ENCODE measurements at places on chromosomes 3 and 15. TPM values are rescaled to one million over a fixed set of nuclear protein-coding genes. Genes with fewer than 3 reads are reported as not detected.

- no peak for DNase-seq
These were observed 17.4 kb downstream of the SH3BP5 start for GRCh38 chr3:15315003-15315402.

Gene VGLL3
- 25.9 TPM for polyA plus RNA-seq

DNA sequence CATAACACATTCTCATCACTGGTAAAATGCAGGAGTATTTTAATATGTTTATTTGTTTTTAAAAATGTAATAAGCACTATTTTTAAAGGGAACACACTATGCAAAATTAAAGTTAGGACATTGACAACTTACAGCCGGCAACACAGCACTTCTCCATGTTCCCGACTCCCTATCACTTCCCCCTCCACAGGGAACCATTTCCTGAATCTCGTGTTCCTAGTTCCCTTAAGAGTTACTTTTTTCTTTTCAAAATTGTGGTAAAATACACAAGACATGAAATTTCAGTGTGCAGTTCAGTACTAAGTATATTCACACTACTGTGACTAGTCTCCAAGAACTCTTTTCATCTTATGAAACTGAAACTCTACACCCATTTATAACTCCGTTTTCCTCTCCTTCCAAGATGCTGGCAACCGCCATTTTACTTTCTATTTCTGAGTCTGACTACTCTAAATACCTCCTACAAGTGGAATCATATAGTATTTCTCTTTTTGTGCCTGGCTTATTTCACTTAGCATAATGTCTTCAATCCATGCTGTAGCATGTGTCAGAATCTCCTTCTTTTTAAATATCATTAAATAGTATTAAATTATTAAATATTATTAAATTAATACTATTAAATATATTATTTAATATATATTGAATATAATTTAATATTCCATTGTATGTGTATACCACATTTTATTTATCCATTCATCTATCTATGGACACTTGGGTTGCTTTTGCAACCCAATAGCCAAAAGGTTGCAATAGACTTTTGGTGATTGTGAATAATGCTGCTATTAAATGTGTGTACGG lies 25.9 kb upstream of the UBE2Q2 start:
- no peak for DNase-seq

DNA sequence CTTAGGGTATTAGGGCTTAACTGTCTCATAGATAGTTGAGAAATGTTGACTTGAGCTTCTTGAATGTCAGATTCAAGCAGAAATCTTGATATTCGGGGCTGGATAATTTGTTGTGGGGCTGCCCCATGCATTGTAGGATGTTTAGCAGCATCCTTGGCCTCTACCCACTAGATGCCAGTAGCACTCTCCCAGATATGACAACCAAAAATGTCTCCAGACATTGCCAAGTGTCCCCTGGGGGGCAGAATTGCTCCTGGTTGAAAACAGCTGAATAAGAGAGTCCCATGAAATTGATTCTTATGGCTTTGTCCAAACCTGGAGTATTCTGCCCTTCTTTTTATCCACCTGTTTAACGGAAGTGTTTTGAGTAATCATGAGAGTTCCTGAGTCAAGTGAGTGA lies 15.9 kb upstream of the LCMT2 start:
- no peak for DNase-seq

GRCh38 chr3:8324747-8325146 lies 176.9 kb upstream of the LMCD1 start:
- no peak for DNase-seq
